ENCODE measurements at places on chromosomes 12 and 14. TPM values are rescaled to one million over a fixed set of nuclear protein-coding genes. Genes with fewer than 3 reads are reported as not detected.

FZD10 gene
- 3.7 TPM for polyA plus RNA-seq

KRT83 gene
- polyA plus RNA-seq = not detected

CCND2 gene
- 58.5 TPM for polyA plus RNA-seq

GRCh38 chr12:113842699-113843098 lies 123.4 kb downstream of the RBM19 start:
- DNase-seq = no peak

DNA sequence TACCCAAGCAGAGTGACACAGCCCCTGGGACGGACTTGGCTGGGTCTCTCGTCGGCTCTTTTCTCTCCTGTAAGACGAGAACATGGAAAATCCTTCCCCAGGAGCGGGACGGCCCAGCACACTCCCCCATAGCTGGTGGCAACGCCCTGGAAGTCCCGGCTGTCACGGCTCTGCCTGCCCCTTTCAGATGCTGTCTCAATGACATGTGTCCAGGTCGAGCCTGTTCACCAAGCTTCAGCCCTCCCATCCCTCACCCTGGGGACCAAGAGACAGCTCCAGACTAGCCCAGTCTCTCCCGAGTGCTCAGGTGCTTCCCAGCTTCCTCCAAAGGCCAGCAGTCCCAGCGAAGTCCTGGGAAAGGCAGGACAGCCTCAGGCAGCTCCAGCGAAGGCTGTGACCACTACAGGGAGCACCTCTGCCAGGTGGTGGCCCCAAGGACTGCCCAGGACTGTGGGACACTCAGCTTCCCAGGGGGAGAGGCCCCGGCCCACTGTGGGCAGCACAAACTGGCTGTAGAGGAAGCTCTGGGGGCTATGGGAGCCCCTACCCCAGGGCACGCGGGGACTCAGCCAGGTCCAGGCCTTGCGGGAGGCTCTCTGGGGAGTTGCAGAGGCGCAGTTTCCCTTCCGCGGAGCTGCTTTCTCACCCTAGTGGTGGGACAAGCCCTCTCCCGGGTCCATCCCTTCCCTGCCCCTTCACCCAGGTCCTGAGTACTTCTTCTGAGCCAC lies 33.6 kb downstream of the TNFAIP2 start:
- DNase-seq = no peak

DNA sequence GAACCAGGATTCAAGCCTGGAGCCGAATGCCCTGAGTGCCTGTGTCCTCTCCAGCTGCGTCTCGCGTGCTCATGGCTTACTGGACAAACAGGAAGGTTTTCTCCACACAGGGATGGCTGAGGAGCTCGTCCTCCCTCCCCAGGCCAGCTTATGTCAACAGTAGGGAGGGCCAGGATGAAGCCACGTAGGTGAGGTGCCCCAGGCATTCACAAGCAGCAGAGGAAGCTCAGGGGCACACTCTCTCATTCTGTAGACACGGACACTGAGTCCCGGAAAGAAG lies 49.3 kb downstream of the TRPV4 start:
- no peak for DNase-seq

- no peak for DNase-seq
These were observed 178.2 kb downstream of the BCL11B start for GRCh38 chr14:99093532-99094517.

- DNase-seq = no peak
These were observed 2.4 kb downstream of the AKT1 start for GRCh38 chr14:104792945-104793702.

GRCh38 chr14:78399316-78399889 lies 229.2 kb downstream of the NRXN3 start:
- peak; percentile 13 for DNase-seq

DNA sequence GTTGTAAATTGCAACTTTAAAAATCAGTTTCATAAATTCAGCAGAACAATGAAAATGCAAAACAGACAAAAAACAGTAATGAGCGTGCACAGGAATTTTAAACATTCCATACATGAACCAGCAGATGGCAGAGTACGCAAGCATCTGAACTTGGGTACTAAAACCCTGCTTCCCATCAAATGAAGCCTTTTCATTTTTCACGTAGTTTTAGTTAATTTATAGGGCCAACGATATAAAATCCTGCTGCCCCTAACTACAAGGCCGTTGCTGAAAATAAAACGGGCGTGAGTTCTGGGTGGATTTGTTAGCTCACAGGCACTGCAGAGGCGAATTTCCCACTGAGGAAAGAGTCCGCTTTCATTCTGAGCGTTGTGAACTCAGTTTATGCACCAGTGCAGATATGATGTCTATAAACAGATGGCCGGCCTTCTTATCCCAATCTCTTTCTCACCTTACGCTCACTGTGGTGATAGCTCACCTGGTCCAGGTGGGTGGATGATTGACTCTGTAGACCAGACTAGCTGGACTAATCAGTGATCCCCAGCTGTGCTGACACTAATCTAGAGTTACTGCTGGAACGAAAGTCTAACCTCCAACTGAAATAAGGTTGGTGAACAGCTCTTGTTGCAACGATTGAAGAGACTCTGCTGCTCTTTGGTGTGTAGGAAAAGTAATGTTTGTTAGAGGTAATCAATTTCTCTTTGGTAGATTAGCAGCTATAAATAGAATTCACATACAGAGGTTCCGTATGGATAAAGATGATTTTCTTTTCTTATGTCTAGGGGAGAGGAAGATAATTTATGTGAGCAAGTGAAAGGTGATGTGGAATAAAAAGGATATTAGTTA lies 89.2 kb downstream of the PDZRN4 start:
- DNase-seq = peak; percentile 33

GRCh38 chr12:46701356-46701755 lies 124.4 kb downstream of the SLC38A4 start:
- DNase-seq = no peak

DNA sequence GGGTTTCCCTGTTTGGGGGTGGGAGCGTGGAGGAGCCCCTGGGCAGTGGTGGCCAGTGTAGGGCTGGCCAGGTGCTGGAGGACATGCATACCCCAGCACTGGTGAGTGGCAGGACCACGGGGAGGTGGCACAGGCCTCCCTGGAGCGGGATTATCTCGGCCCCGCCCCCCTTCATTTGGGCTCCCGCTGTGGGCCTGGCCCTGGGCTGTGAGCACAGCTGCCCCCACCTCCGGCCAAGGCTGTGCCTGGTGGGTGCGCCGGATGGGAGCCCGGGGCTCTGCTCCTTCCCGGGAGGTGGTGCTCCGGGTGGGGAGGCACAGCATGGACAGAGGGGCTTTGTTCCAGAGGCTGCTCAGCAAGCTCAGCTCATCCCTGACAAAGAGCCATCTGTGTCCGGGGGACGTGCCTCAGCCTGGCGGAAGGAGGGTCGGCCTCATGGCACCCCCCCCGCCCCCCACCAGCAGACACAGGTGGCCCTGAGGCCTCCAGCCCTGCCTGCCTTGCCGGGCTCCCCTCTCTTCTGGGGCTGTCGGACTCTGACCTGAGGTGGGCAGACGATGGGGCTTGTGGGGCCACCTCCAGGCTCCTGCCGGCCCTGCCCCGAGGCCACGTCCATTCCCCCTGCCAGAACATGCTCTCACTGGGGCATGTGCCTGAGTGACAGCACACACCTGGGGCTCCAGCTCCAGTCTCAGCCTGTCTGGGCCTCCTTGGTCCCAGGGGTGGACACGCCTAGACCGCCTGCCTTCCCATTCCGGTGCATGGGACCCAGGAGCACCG lies 8.4 kb downstream of the TEDC1 start:
- DNase-seq = no peak

Measured in renal cortex interstitium (tissue), 15 donors.